BJ (cell line): ENCODE measurements at places on chromosomes 6 and 20.

GRCh38 chr20:16063881-16064280, 509.4 kb downstream of the KIF16B start:
- DNase-seq = no peak

GRCh38 chr6:29216528-29216927, 45.8 kb downstream of the OR2J2 start:
- no peak for DNase-seq

DNA sequence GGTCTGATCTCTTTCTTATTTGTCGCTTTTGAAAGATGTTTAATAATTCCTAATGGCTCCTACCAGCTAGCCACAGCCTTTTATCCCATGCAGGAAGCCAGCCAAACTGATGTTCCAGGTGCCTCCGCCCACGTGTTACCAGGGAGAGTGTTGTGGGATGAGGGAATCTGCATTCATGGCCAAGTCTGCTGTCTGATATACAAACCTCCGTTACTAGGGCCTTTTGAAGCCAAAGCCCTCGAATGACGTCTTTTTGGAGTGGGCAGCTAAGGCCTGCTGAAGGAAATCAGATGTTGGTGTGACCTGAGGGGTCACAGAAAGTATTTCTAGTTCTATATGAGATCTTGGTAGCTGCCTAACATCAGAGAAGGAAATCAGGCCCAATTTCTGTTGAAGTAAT, 21.3 kb downstream of the STK35 start:
- no peak for DNase-seq

GRCh38 chr6:110495949-110496348, 19.5 kb upstream of the SLC22A16 start:
- DNase-seq = no peak

DNA sequence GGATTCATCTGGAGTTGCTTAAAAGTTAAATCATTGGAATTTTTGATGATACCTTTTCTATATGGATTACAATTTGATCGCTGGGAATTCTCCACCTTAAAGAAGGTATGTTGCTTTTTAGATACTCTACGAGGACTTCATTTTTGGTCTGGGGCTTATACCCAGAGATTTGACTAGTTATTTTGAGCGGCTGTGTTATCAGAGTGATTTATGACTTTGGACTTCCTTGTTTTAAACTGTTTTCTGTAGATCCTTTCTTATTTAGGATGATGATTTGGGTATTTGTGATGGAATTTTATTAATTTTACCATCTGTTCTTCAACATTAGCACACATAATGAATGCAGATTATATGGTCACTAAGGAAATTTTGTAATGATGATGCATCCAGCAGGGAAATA, 75.2 kb downstream of the SOX4 start:
- DNase-seq = no peak

- DNase-seq = no peak
Observed at GRCh38 chr6:87858440-87858839, 156.4 kb upstream of the AKIRIN2 start.

DNA sequence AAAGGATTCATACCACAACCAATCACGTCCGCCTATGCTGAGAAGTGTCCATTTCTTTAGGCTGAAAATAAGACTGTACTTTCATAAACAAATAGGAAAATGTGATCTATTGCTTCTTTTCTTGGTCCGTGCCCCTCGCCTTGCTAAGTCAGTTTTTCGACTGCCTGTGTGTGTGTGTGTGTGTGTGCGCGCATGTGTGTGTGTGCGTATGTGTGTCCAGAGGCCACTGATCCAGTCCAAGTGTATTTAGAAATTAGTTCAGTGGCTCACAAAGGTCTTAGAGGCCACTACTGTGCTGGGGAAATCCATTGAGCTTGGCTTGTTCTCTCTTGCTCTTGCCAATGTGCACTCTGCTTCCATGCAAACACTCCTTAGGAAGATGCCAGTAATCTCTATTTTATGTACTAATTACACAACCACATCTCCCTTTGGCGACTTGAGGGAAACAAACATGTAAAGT, 50.5 kb downstream of the SLC22A23 start:
- DNase-seq = no peak

- DNase-seq = no peak
Observed at GRCh38 chr20:55415567-55416142, 589.7 kb downstream of the CBLN4 start.

DNA sequence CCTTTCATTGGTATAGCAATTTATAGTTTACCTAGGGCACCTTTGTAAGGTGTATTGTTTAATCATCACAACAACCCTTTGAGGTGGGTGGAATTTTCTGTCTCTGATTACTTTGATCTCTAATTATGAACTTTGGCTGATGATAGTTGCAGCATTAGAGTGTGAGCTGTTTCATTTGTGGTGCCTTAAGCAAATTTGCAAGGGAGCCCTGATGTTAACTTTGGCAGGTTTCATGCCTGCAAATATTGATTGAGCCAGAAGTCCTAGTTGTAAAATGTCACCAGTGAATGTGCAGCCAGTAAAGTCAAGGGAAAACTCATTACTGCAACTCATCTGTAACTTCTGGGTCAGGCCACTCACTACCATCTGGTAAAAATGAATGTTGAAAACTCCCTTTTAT, 29.8 kb downstream of the CTNNBL1 start:
- DNase-seq = no peak

GRCh38 chr6:17839513-17840223, 132.9 kb upstream of the NUP153 start:
- DNase-seq = no peak

- DNase-seq = no peak
Observed at GRCh38 chr6:54614499-54615195, 231.9 kb upstream of the FAM83B start.

DNA sequence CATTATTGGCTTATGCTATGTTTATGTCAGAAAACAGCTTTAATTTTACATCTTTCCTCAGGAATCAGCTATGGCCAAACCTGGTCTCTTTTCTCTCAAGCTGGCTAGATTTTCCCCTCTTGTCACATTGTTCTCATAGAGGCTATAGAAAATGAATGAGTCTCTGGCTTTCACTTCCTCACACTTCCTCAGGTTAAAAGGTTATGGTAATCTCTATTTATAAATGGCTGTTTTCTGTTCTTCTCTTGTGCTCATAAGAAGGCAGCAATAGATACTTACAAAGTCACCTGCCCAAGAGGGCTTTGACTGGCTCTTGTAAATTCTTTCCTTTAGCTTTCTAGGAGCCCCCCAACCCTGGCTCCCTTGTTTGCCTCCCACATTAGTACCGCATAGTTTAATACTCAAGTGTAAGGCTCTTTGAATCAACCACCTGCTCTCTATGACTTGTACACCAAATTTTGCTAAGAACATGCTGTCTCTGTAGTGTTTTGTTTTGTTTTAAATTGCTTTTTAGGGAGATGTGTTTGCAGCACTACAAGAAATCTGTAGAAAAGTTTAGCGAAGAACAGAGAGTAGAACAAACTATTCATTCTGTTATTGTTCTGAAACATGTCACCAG, 897.4 kb upstream of the CITED2 start:
- no peak for DNase-seq

GRCh38 chr20:58102744-58103516, 125.5 kb downstream of the ANKRD60 start:
- no peak for DNase-seq

DNA sequence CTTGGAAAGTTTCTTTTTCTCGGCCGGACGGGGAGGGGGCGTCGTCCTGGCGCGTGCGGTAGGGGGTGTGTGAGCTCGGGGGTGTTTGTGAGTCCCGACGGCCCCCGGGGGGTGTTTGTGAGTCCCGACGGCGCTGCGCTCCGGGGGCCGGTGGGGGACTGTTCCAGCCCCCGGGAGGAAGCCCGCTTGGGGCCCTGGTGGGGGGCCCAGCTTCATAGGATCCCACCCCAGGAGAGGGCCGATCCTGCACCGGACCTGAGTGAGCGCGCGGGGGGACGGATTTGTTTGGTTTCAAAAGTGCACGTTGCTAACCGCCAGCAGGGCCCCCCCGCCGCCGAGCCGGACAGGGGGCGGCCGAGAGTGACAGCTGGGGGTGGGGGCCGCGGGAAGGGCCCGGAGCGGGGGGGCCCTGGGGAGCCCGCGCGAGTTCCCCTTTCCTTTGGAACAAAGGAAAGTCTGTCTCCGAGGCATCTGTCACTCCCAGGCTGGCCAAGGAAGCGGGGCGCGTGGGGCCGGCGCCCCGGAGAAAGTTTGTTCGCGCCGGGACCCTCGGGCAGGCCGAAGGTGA, 485 bp downstream of the TGIF2 start:
- DNase-seq = no peak

DNA sequence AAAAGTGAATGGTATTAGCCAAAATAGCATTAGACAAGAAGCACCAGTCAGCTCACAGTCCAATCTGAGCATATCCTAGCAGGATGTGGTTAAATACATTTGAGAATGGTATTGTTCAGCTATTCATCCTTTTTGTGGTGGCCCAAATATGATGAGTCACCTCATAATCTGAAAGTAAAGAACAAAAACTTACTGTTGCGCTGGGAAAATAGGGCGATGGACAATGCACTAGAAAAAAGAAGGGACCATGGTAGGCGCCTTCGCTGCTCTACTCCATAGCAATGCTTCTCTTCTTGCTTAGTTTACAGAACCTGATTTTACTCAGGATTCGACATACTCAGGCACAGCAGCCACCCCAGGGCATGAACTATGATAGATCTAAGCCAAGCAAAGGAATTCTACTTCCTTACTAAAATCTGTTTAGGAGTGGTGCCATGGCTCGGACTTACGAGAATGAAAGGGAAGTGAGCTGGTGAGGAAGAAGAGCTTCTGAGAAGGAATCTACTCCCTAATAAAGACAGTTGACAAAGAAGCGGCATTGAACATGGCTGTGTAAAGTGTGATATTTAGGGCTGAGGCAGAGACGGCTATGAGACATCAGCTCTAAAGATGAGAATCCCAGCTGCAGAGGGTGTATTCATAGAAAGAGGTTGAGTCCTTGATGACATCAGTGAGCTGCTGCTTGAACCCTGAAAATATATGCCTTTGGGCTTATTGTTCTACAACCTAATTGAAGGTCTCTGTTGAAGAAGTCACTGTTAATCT, 16.6 kb upstream of the FBXO9 start:
- DNase-seq = no peak

- DNase-seq = no peak
Observed at GRCh38 chr20:9884666-9885065, 45.8 kb upstream of the PAK5 start.

GRCh38 chr6:28224131-28225055, 682 bp upstream of the ZSCAN9 start:
- no peak for DNase-seq

DNA sequence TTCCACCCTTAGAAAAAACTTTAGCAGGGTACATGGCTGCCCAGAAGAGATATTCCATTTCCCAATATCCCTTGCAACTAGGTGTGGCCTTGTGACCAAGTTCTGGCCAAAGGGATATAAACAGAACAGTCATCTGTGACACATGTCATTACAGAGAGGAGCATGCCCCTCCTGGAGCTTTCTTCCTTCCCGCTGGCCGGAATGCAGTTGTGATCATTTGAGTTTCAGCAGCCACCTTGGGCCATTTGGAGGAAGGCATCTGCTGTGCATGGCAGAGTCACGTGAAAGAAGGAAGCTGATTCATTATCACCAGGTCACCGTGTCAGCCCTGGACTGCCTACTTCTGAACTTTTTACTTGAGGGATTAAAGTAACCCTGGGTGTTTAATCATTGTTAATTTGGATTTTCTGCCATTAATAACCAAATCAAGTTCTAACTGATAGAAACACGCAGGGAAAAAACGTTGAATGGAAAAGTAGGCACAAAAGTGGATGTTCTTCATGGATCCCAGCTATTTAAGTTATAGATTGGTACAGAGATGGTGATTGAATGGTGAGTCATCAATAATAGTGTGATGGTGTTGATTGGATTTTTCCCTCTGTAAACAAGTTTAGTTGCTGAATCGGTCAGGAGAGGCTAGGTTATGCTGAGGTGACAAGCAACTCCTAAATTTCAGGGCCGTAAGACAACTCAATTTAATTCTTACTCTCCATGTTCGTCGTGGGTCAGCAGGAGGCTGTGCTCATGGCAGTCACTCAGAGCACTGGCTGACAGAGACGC, 80.7 kb upstream of the CCDC167 start:
- DNase-seq = no peak

GRCh38 chr6:98124171-98124570, 710.2 kb upstream of the POU3F2 start:
- DNase-seq = no peak

GRCh38 chr20:52724541-52724940, 247.6 kb upstream of the TSHZ2 start:
- DNase-seq = no peak

GRCh38 chr20:40769677-40770285, 80.7 kb upstream of the MAFB start:
- no peak for DNase-seq

- no peak for DNase-seq
Observed at GRCh38 chr20:16007962-16008361, 565.3 kb downstream of the KIF16B start.

GRCh38 chr6:10730254-10730653, 7.4 kb downstream of the TMEM14C start:
- no peak for DNase-seq

- DNase-seq = no peak
Observed at GRCh38 chr6:116611056-116611455, 5.2 kb upstream of the RSPH4A start.

GRCh38 chr6:45800911-45801310, 214.7 kb downstream of the CLIC5 start:
- no peak for DNase-seq

GRCh38 chr6:34491091-34491430, 25.2 kb downstream of the PACSIN1 start:
- no peak for DNase-seq

DNA sequence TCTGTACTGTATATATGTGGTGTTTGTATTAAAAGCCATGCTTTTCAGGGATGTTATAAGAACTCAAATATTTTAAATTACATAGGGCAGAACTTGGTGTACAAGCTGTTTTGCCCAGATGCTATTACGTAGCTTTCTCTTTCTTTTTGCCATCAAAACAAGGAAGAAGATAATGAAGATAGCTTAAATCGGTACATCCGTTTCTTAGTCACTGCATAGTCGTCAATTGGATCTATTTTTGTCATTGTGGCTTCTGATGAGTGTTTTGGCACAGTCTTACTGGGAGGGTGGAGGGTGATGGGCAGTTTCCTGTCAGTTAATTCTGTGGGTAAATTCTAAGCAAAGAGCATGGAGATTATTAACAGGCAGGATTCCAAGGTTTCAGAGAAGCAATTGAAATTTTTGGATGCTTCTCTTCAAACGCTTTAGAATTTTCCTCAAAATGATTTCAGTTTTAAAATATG, 649.1 kb upstream of the GJE1 start:
- peak; percentile 90 for DNase-seq

- DNase-seq = no peak
Observed at GRCh38 chr20:58664883-58665282, 13.8 kb downstream of the STX16 start.

DNA sequence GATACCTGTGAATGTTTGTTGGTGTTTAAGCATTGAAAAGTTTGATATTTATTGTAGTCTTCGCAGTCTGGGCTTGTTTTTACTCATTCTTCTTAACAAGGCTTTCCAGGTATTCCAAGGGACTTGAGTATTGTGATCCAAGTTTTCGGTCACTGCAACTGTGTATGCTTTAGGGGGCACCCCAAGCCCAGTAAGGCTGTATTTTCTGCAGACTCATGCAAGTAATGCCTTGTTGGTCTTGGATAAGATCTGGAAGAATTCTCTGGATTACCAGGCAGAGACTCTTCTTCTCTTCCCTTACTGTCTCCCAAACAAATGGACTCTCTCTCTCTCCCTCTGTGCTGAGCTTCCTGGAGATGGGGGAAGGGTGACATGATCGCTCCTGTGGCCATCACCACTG, 82.1 kb downstream of the RFPL4B start:
- DNase-seq = no peak

GRCh38 chr6:72811971-72812421, 190.1 kb downstream of the KCNQ5 start:
- DNase-seq = peak; percentile 53
